ENCODE measurements at places on chromosomes 3 and 15.

GRCh38 chr3:114563720-114564119 is 269.9 kb downstream of the TIGIT start:
- no peak overlapping the region for H3K27ac ChIP-seq
- H3K27me3 ChIP-seq, result no peaks in the 10 kb centered on the region

DNA sequence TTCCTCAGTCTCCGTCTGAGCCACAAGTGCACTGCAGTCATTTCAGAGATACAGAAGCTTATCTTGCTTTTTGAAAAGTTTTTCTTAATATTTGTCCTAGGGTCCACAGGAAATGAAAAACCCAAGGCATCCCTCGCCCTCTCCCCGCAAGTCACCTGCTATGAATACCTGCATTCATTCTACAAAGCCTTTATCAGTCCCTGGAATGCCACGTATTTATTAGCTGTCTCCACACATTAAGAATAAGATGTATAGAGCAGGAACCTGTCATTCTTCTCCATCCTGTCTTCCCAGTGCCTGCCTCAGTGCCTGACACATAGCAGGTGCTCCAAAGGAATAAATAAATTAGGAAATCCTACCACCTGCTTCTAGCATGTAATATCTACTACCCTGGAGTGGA is 73.3 kb upstream of the ICE2 start:
- H3K4me1 ChIP-seq, result no peaks in the 10 kb centered on the region
- no peak overlapping the region for H3K27ac ChIP-seq
- no peak overlapping the region for H3K4me3 ChIP-seq

DNA sequence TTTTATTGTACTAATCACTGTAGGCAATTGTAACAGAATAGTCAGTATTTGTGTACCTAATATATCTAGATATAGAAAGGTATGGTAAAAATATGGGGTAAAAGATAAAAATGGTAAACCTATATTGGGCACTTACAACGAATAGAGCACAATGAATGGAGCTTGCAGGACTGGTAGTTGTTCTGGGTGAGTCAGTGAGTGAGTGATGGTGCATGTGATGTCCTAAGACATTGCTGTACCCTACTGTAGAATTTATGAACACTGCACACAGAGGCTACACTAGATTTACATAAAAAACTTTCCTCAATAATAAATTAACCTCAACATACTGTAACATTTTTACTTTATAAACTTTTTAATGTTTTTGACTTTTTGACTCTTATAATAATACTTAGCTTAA is 274.3 kb upstream of the PPP2R3A start:
- no peaks in the 10 kb centered on the region for H3K27me3 ChIP-seq
- H3K27ac ChIP-seq, result no peak overlapping the region
- no peaks in the 10 kb centered on the region for H3K4me1 ChIP-seq
- no peak overlapping the region for H3K4me3 ChIP-seq

DNA sequence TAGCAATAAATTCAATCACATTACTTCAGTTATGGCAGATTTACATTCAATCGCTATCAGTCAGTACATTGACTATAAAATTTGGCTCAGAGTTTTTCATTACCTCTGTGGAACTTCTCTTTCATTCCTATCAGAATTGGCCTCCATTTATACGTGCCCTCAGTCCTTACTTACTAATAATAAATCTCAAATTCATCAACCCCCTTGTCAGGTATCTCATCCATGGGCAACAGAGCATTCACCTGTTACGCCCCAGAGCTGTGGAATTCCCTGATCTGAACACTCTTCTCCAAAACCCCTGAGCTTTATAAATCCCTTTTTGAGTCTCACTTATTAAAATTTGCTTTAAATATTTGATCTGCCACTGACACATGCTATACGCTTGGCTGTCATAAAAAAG is 492.9 kb downstream of the GBE1 start:
- H3K27ac ChIP-seq, result no peak overlapping the region
- DNase-seq, result no peak
- no peaks in the 10 kb centered on the region for H3K36me3 ChIP-seq

DNA sequence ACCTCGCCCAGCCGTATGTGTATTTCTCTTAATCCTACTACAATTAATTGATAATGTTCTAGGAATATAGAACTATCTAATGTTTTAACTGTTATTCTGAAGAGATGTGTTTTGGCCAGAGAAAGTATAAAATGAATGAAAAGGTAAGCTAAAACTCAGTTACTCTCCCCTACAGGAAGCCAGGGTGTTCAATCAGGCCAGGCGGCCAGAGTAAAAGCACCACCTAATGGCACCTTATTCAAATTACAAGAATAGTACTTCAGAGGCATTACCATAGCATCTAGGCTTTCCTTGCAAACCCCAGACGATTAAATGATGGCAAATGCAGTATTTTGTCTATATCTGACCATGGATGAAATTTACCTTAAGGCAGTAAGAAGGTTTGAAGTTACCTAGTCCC is 10.4 kb downstream of the SLC12A8 start:
- no peaks in the 10 kb centered on the region for H3K27me3 ChIP-seq
- H3K4me1 ChIP-seq, result no peaks in the 10 kb centered on the region
- no peak for DNase-seq
- H3K36me3 ChIP-seq, result no peaks in the 10 kb centered on the region

DNA sequence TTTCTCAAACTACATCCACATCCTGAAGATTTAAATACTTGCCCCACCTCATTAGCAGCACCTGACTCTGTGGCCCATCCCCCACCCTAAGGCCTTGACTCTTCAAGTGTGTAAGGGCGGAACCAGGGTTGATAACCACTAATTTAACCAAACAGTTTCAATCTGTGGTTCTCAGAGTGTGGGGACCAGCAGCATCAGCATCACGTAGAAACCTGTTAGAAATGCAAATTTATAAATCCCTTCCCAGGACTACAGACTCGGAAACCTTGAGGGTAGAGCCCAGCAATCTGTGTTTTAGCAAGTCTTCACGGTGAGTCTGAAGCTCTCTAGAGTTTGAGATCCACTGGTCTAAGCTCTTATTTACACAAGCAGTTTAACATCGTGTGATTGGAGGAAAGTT is 12.4 kb downstream of the GNB4 start:
- no peak for DNase-seq
- peaks cover 3% of the 10 kb centered on the region for H3K4me1 ChIP-seq
- H3K36me3 ChIP-seq, result no peaks in the 10 kb centered on the region
- H3K4me3 ChIP-seq, result no peak overlapping the region
- no peak overlapping the region for H3K27ac ChIP-seq

GRCh38 chr15:52136442-52136980 is 23.9 kb upstream of the BCL2L10 start:
- 0 out of 2 replicates have a peak, but pooled peaks cover 6% of the 10 kb centered on the region for H3K4me1 ChIP-seq
- H3K36me3 ChIP-seq, result no peaks in the 10 kb centered on the region
- no peak for DNase-seq
- H3K27ac ChIP-seq, result no peak overlapping the region
- H3K4me3 ChIP-seq, result no peak overlapping the region

GRCh38 chr3:151468284-151468917 is 7.5 kb upstream of the IGSF10 start:
- H3K4me1 ChIP-seq, result no peaks in the 10 kb centered on the region
- peak; percentile 69 for DNase-seq
- H3K27ac ChIP-seq, result no peak overlapping the region
- no peak overlapping the region for H3K4me3 ChIP-seq
- no peaks in the 10 kb centered on the region for H3K27me3 ChIP-seq

DNA sequence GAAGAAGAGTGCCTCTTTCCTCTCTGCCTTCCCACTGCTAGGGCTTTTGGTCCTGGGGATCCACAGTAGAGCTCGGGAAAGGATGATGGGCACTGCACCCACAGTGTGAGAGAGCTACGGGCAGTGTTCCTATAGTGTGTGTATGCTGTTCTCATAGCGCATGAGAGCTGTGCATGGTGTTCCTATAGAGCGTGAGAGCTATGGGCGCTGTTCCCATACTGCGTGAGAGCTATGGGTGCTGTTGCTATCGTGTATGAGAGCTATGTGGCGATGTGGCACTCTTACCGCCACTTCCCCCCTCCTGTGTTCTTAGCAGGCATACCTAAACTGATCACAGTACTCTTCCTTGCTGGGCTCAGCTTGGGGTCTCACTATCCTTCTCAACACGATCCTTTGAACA is 213.5 kb downstream of the EDEM1 start:
- H3K36me3 ChIP-seq, result no peaks in the 10 kb centered on the region
- H3K4me1 ChIP-seq, result no peaks in the 10 kb centered on the region
- H3K4me3 ChIP-seq, result no peak overlapping the region
- H3K27ac ChIP-seq, result no peak overlapping the region

DNA sequence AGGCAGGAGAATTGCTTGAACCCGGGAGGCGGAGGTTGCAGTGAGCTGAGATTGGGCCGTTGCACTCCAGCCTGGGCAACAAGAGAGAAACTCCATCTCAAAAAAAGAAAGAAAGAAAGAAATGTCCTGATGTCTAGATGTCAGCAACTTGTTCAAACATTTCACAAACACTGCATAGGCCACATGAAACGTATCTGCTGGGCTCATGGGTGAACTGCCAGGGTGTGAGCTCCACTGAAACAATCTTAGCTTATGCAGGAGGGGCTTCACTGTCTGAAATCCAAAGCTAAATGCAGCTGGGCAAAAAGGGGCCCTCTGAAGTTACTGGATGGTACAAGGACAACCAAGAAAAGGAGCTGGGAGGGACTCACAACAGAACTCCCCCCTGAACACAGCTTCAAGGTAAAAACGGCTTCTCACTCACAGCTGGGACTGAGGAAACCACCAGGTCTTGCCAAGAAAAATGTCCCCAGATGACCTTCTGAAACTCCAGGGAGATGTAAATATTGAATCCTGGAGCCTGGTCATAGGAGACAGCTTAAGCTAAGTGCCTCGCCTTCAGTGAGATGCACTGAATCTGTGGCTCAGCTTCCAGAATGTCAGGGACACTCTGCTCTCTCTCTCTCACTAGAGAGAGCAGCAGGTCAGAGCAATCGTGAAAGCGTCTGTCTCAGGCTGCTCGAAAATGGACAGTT is 31.9 kb downstream of the SEC61A1 start:
- no peak overlapping the region for H3K27ac ChIP-seq
- no peaks in the 10 kb centered on the region for H3K27me3 ChIP-seq
- H3K4me1 ChIP-seq, result peaks cover 29% of the 10 kb centered on the region
- no peak for DNase-seq
- H3K36me3 ChIP-seq, result no peaks in the 10 kb centered on the region

GRCh38 chr3:184004476-184004875 is 13.2 kb downstream of the ABCC5 start:
- H3K27ac ChIP-seq, result peak overlapping the region; percentile 77
- no peak overlapping the region for H3K4me3 ChIP-seq
- DNase-seq, result no peak
- peaks cover 24% of the 10 kb centered on the region for H3K4me1 ChIP-seq

DNA sequence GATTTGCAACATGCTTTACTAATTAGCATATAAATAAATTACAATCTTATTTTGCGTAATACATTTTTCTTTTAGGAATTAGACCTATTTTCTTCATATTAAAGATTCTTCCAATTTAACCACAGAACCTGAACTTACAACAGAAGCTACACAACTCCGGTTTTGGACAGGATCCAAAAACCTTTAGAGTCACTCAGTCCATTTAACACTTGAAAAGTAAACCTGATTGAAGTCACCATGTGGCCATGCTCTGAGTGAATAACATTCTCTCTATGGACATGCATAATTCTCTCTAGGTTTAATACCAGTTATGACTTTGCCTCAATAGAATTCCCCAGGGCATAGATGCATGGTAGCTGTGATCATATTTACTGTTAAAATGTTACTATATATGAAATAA is 751.0 kb downstream of the VGLL3 start:
- no peak overlapping the region for H3K27ac ChIP-seq
- H3K36me3 ChIP-seq, result no peaks in the 10 kb centered on the region
- H3K4me1 ChIP-seq, result no peaks in the 10 kb centered on the region
- DNase-seq, result peak; percentile 0
- no peak overlapping the region for H3K4me3 ChIP-seq

- no peaks in the 10 kb centered on the region for H3K27me3 ChIP-seq
- no peaks in the 10 kb centered on the region for H3K4me1 ChIP-seq
- no peak overlapping the region for H3K4me3 ChIP-seq
These were observed 6.9 kb upstream of the EOGT start for GRCh38 chr3:69020424-69020823.

DNA sequence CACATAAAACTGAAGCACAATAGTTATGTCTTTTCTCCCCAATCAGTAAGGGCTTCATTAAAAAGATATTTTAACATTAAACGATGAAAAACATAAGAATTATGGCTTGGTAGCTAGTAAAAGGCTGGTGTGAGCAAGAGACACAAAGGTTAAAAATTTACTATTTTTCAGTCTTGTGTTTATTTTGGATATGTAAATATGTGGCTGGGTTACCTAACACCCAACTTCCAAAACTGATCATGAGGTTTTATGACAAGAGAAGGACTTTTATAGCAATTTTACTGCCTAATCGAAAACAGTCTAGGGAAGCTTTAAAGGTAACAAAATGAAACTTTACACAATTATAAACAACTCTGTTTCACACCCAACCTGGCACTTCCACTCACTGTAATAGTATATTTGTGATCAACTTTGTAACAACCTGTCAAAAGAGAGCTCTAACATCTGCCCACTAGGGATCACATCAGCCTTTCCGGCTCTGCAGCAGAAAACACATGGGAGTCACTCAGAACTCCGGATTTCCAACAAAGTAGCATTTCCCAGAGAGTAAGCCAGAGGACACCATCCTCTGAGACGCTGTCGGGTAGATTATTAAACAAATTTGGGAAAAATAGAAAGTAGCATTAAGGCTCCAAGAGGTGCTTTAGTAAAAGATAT is 123.4 kb upstream of the C2CD4B start:
- H3K27me3 ChIP-seq, result peaks cover 39% of the 10 kb centered on the region

- no peaks in the 10 kb centered on the region for H3K36me3 ChIP-seq
- no peak overlapping the region for H3K4me3 ChIP-seq
- DNase-seq, result no peak
These were observed 87.5 kb upstream of the TGFBR2 start for GRCh38 chr3:30518872-30519271.

GRCh38 chr3:118628704-118629341 is 405.8 kb downstream of the IGSF11 start:
- DNase-seq, result peak; percentile 72
- H3K4me1 ChIP-seq, result no peaks in the 10 kb centered on the region
- no peak overlapping the region for H3K27ac ChIP-seq
- no peak overlapping the region for H3K4me3 ChIP-seq
- H3K27me3 ChIP-seq, result no peaks in the 10 kb centered on the region

DNA sequence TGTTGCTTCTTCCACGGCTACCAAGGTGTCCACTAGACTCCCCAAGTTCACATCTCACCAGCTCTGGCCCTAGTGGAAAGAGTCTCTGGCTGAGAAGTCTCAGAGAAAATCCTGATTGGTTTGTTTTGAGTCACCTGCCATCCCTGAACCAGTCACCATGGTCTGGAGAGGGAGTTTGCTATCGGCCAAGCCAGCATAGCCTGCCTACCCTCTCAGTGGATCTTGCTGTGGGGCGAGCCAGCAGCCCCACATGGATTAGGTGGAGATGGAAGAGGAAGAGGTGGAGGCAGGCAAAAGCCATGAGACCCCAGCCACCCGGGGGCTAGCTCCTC is 48.1 kb upstream of the FLNB start:
- peaks cover 34% of the 10 kb centered on the region for H3K4me1 ChIP-seq
- no peaks in the 10 kb centered on the region for H3K36me3 ChIP-seq
- no peaks in the 10 kb centered on the region for H3K27me3 ChIP-seq
- peak overlapping the region; percentile 40 for H3K4me3 ChIP-seq

- peaks cover 18% of the 10 kb centered on the region for H3K4me1 ChIP-seq
- no peaks in the 10 kb centered on the region for H3K27me3 ChIP-seq
- no peaks in the 10 kb centered on the region for H3K36me3 ChIP-seq
- H3K27ac ChIP-seq, result peak overlapping the region; percentile 20
- H3K4me3 ChIP-seq, result no peak overlapping the region
These were observed 3.5 kb upstream of the SHISA5 start for GRCh38 chr3:48507256-48508061.
